ENCODE measurements at places on chromosomes 1 and 21. TPM values are rescaled to one million over a fixed set of nuclear protein-coding genes. Genes with fewer than 3 reads are reported as not detected.

The INAVA gene
- total RNA-seq: 2.4 TPM

The SLC66A1 gene
- 24.7 TPM for total RNA-seq

The CTPS1 gene
- total RNA-seq: 34.9 TPM

The RGL1 gene
- 1.2 TPM for total RNA-seq

The DAP3 gene
- 54.6 TPM for total RNA-seq

The LCE1A gene
- total RNA-seq: not detected

The SLC26A9 gene
- total RNA-seq: not detected

The S100A5 gene
- total RNA-seq: not detected

The SLAMF6 gene
- not detected for total RNA-seq

The TSSK3 gene
- not detected for total RNA-seq

The RHBG gene
- total RNA-seq: not detected

The CREG1 gene
- total RNA-seq: 39.7 TPM

The SNX7 gene
- 45.0 TPM for total RNA-seq

The DCAF6 gene
- total RNA-seq: 56.4 TPM

The IGSF5 gene
- 0.79 TPM for total RNA-seq

The UHMK1 gene
- total RNA-seq: 51.8 TPM

The DENND2C gene
- 10.8 TPM for total RNA-seq

The DNAI4 gene
- 4.0 TPM for total RNA-seq

The PERM1 gene
- total RNA-seq: 0.39 TPM

The SERPINC1 gene
- not detected for total RNA-seq

The KCNT2 gene
- total RNA-seq: not detected

The RAB7B gene
- 1.6 TPM for total RNA-seq

The PDC gene
- not detected for total RNA-seq

The RGS5 gene
- 1.8 TPM for total RNA-seq

The TTLL7 gene
- 13.7 TPM for total RNA-seq

The EPHB2 gene
- total RNA-seq: 3.5 TPM

The PRSS38 gene
- not detected for total RNA-seq

The CFAP57 gene
- total RNA-seq: 0.39 TPM

The BARHL2 gene
- total RNA-seq: not detected

The CR1L gene
- not detected for total RNA-seq

The MMP23B gene
- total RNA-seq: 73.0 TPM

The FTCD gene
- total RNA-seq: 0.39 TPM

The DENND2D gene
- 75.4 TPM for total RNA-seq

The XCL1 gene
- total RNA-seq: not detected

The PLCH2 gene
- 0.39 TPM for total RNA-seq

The GPR37L1 gene
- under 0.01 TPM for total RNA-seq

The HSD11B1 gene
- total RNA-seq: 0.22 TPM

The LRRC8B gene
- total RNA-seq: not detected

The KCNN3 gene
- under 0.01 TPM for total RNA-seq

The OR2L8 gene
- total RNA-seq: 0.39 TPM

Data from placental epithelial cell (primary cell).